ENCODE measurements at places on chromosomes 11 and 22.

DNA sequence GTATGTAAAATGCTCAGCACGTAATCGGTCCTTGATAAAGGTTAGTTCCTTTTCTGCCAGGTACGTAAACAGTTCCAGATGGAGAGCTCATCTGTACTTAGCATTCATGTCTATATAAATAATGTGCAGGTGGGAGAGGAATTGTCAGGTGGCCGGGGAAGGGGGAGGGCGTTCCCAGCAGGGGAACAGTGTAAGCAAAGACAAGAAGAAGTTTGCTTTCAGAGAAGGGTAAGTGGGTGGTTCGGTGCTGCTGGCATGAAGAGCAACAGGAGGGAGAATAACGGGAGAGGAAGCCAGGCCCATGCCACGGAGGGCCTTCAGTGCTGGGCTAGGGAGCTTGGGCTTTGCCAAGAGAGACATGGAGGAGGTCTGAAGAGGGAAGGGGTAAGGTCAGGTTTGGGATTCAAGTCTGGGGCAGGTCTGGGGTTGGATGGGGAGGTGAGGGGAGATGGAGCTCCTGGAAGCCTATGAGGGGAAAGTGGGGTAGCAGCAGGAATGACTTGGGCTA lies 11.4 kb upstream of the WNT11 start:
- no peak for DNase-seq

DNA sequence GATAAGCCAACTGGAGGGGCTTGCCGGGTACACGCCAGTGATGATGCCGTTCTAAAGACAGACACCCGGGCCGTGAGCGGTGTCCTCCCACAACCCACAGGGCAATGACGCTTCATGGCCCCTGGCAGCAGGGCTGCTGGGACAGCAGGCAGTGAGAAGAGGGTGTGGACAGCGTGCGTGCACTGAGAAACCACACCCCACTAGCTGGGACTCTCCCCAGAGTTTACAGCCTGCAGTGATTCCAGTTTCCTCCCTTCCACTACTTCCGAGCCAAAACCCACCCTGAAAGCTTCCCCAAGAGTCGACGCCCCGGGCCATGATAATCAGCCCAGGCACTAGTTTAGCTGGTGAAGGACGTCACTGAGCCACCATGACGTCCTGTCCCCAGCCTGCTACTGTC lies 29.2 kb downstream of the CPT1A start:
- DNase-seq, result peak; percentile 47

DNA sequence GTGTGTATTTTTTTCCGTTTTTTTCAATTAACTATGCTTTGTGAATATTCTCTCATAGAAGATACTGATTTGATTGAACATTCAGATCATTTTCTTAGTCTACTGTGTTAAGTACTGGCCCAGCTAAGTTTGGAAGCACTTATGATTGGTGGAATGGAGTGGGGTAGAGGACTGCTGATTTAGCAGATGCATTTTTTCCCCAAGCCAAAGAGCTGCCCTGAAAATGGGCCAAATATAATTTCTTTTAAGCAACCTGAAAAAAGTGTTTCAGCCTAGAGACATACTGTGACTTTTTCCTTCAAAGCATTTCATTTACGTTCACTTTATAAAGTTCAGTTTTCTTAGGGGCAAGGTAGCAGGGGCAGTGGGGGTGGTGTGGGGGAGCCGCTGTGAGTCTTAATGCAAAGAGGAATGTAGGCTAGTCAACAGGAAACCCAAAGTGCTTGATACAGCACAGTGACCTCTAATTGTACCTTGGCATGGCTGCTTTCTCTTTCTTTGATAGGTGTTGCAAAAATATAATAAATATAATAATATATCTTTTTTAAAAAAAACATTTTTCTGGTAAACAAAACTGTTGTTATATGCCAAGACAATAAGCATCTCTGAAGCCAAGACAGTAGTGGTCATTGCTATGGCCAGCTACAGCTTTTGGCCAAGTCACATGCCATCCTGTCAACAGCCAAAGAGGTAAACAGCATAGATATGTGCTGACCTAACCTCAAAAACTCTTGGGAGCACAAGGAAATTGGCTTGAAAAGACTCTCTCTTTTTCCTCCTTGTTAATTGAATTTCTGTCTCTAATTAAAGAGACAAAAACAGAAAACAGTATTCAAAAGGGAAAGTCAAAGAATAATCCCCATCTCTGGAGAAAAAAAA lies 58.8 kb downstream of the LIF start:
- no peak for DNase-seq

- no peak for DNase-seq
Measured at GRCh38 chr11:111176603-111177002, 68.9 kb upstream of the POU2AF2 start.

DNA sequence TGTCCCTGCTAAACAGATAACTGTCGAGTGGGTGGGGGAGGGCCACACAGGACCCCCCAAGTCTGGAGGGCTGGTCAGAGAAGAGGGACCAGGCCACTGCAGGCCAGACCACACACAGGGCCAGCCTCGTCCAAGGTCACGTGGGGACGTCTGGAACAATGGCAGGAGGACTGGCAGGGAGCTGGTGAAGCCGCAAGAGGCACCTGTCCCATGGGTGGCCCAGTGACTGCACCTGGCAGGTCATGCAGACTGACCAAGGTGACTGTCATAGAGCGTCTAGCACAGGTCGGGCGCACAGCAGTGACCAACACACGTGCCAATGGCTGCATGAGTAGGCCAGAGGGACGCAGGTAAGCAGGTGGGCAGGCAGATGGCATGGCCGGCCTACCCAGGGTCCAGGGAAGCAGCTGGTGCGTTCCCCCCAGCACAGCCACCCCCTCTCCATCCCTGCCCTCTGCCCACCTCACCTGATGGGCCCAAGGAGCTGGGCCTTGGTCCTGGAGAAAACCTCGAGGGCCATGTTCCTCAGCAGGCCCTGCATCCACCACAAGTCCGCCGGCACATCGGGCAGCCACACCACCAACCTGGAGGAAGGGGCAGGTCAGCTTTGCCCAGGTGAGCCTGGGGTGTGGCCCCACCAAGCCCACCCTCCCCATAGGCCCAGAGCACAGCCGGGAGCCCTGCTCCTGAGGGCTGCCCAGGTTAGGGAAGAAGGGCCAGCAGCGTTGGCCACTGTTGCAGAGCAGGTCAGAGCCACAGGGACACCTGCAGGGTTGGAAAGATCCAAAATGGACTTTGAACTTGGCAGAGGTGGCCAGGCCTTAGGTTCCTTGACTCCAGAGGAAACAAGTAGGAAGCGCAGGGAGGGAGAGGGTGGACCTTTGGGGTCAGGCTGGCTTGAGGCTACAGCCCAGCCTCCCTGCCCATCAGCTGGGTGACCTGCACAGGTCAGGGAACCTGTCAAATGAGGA lies 10.4 kb downstream of the PNPLA5 start:
- no peak for DNase-seq

DNA sequence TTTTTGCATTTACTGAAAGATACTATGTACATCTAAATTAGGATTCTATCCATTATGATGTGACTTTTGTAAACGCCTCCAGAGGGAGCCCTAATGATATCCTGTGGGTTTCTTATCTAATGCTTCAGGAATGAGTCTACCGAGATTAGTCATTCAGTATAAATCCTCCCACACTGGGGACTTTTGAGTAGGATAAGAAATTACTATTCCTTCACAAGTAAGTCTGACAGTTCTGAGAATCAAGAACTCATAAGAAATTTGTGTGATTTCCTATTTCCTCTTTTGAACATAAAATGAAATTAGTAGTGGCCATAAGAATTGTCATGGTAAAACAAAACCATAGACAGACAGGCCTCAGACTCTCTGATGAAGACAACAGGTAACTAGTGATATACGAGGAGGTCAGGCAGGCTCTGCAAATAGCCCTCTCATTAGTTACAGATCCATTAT lies 10.0 kb upstream of the OR5M1 start:
- peak; percentile 49 for DNase-seq

DNA sequence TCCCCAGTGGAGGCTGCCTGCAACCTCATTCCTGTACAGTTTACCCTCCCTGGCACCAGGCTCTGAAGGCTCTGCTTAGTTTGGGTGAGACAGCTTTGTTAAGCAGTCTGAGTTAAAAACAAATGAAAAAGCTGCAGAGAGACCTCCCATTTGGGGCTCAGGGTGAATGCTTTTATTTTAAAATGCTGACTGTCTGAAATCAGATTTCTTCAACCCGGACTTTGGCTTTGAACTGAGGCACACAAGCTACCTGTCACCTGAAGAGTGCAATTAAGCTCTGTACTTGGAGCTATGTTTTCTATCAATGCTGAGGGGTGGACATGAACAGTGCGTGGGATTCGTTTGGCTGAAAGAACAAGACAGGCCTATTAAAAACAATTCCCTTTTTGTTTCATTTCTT lies 217.5 kb upstream of the SORL1-AS1 start:
- no peak for DNase-seq

- DNase-seq, result no peak
Measured at GRCh38 chr22:48670731-48671130, 1156.9 kb downstream of the BRD1 start.

- DNase-seq, result no peak
Measured at GRCh38 chr11:57421066-57421465, 5.9 kb downstream of the SLC43A3 start.

- peak; percentile 34 for DNase-seq
Measured at GRCh38 chr11:2398664-2399355, 1.7 kb upstream of the TSSC4 start.

DNA sequence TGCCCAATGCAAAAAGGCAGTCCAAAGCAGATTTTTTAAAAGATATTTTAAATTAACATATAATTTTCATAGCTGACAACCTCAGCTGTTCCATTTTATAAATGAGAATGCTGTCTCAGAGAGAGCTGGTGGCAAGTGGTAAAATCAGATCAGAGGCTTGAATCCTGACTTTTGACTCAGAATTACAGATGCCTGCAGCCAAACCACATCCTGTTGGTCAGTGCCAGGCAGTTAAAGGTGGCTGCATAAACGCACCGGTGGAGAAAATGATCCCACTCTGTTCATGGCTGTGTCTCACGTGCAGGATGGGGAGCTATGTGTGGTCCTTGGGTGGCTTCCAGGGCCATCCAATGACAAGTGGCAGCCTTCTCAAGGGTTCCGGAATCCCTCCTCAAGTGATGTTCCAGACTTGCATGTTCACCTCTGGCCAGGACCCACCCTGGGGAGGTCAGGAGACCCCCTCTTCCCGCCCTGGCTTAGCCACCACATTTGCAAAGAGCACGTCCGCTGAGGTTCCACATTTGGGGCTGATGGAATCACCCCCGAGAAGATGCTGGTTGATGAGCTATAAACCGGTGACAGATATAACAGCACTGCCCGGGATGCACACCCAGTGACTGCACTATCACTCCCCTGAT lies 155.5 kb downstream of the SHANK2 start:
- DNase-seq, result no peak

DNA sequence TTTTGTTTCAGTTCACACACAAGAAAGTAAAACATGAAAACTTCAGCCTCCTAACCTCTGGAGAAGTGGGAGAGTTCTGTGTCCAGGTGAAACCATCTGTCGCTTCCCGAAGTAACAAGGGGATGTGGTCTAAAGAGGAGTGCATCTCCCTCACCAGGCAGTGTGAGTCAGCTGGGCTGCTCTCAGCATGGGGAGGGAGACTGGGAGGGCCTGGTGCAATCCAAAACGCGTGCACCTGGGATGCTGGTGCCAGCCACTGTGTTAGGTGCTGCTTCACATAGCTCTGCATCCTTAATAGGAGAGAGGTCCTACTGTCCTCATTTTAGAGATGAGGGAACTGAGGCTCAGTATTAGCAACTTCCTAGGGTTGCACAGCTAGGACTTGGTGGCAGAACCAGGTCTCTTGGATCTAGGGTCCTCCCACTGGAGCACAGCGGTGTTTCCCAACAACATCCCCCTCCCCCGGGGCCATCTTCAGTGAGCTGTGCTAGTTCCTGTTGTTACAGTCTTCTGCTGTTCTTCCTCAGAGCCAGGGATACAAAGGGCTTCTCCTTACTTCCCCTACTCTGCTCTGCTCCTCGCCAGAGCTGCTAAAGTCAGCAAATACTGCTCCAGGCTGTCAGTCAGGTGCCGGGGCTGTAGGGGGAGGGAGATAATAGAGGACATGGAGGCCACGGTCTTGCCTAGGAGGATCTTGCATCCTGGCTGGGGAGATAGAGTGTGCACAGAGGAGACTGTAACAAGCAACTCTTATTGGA lies 8.0 kb downstream of the IL10RA start:
- no peak for DNase-seq

DNA sequence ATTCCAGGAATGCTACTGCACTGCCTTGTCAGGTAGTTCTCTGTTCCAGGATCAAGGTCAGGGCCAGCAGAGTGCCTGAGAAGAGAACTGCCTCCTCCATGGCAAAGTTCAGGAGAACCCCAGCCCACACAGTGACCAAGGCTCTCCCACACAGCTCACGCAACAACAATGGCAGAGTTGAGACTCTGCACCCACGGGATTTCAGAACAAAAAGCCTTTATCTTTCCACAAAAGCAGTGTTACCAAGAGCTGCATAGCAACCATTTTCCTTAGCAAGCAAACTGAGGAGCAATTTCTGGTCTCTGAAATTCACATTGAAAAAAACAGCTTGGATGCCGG lies 11.1 kb downstream of the PLAAT3 start:
- no peak for DNase-seq

DNA sequence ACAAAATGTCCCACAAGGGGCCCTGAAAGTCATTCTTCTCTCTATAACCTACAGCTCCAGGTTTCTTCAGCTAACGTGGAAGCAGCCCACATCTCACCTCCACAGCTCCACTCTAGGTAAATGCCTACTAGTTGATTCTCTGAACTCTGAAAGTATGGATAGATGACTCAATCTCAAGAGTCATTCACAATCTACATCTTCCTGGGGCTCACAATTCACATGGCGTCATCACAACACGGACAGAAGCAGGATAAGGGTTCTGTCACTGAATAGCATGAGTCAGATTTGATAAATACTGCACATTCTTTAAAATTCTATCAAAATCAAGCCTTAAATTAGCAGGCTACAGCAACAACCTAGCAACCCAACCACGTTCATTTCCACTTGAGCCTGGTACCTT lies 96.3 kb downstream of the PLEKHA7 start:
- no peak for DNase-seq

DNA sequence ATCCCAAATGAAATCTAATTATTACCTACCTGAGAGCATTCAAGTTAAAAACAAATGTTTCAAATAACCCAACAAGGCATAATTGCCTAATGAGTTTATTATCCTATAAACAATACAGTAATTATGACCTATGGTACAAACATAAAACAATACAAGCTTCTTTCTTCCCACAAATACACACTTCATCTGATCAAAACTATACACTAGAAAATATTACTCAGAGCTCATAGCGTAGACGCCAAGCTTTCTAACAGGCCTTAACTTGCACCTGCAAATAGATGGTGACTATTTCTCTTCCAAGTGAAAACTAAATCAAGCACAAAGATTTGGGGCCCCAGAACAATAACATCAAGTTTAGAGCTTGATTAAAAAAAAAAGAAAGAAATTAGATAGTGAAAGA lies 78.1 kb downstream of the SOX6 start:
- no peak for DNase-seq

All from hematopoietic multipotent progenitor cell treated with erythropoietin and hydrocortisone succinate and interleukin-3 and kit ligand, for 8 days (in vitro differentiated cells).